Ovary (tissue), 10 donors: ENCODE measurements at places on chromosomes 2 and 18. TPM values are rescaled to one million over a fixed set of nuclear protein-coding genes. Genes with fewer than 3 reads are reported as not detected.

GRCh38 chr2:237378650-237379049 is 35.3 kb downstream of the COL6A3 start:
- no peak for DNase-seq

The ALPP gene
- 8.5 TPM for total RNA-seq

GRCh38 chr2:122174061-122174460 is 418.6 kb downstream of the TSN start:
- no peak for DNase-seq

DNA sequence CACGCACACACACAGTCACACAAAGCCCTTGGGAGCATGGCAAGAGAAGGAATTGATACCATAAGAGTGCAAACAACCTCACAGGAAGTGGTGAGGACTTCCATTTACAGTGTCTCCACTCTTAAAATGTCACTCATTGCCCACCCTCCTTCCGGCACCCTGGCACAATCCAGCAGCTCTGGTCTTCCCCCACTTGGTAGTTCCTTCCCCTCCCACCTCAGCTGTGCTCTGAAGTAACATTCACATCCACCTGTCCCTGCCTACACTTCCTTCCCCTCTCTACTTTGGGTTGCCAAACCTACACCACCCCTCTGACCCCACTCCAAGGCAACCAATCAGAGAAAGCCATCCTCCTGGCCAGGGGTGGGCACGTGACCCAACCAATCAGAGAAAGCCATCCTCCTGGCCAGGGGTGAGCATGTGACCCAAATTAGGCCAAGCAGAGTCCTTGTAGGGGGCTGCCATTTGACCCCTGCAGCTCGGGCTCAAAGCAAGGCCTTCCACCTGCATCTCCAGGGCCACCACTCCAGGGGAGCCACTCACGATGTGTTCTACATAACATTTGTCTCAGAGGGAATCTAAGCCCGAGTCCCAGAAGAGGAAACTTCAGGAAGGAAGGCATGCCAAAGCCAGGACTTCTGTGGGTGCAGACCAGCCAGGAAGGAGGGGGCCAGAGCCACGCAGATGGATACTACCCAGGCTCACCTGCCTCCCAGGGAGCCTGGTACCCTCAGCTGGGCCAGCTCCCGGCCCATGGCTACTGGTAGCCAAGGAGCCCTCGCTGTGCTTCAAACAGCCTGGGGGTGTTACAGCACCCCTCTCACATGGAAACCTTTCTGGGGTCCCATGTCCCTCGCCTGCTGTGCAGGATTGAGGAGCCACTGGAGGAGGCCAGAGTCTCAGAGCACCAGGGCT is 21.2 kb downstream of the CYP26B1 start:
- no peak for DNase-seq

DNA sequence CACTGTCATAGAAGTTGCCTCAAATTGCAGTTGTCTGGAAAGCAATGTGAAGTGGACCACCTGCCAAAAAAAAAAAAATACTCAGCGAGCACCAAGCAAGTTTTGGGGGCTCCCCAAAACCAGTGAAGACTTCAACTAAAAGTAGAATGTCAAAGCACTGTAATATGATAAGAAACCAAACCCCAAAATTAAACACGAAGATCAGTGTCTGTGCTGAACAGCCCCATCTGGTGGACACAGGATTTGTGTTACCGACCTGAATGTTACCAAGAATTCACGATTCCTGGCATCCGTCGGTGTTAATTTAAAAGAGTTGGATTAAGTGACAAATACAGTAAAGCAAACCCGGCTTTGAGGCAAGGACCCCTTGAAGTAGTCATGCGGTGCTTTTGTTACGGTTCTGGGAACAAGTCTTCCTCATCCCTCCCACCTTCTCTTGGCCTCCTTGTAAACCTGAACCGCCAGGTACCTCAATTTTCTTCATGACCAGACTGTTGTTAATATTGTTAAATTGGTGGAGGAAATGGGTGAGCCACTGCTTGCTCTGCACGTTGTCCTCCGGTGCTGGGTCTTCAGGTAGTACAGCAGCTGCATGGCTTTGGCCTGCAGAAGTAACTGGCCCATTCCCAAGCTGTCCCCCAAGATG is 31.3 kb upstream of the SSB start:
- peak; percentile 49 for DNase-seq

DNA sequence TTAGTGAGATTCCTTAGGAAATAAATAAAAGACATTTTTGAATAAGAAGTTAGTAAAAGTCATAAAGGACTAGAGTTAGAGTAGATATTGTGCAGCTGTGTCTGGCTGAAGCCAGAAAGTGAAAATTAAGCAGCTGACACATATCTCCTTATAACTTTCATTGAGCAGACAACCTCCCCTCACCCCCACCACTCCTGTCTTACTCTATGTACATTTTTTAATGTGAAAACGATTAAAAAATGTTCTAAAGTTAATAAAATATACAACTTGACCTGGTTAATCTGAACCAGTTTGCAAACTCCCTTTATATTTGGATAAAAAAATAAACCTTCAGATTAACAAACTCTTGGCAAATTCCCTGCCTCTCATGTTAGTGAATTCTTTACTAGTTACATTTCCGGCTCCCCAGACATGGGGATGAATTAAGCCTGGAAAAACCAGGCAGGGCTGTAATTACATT is 462.8 kb downstream of the MEIS1 start:
- DNase-seq: no peak

The IL18RAP gene
- 0.69 TPM for total RNA-seq

- DNase-seq: no peak
Observed at GRCh38 chr2:197308585-197308984, 2.0 kb downstream of the ANKRD44 start.

GRCh38 chr2:135245071-135245470 is 193.0 kb downstream of the RAB3GAP1 start:
- no peak for DNase-seq

GRCh38 chr2:143186876-143187275 is 57.7 kb downstream of the ARHGAP15 start:
- no peak for DNase-seq

GRCh38 chr18:43501099-43501498 is 223.8 kb upstream of the SYT4 start:
- no peak for DNase-seq

DNA sequence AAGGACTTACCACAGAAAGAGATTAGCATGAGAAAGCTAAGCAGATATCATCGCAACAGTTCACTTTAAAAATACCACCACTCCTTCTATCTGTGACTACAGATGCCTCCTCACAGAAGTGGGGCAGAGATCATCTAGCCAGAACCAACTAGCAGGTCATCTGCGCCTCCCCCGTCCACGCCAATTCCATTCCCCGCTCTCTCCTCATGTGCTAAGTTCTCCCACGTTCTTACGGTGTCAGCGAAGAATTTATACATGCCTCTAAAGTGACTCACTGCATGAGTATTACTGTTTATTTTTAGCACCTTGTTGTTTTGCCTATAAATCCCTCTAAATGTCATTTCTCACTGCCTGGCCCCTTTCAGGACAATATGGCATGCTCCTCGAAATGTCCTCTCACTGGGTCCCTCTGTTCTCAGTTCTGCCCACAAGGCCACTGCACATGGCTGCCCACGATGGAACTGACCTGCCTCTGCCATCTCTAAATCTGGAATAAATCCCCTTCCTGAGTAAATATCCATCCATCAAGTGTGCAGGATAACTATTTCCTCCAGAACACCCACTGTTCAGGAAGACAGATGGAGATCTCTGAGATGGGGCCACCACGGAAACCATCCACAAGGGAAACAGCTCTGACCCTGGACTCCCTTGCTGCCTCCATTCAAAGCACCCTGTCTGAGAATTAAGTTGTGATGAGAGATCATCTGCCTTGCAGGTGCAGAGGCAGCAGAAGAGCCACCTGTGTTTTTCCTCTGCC is 137.7 kb downstream of the IRS1 start:
- peak; percentile 38 for DNase-seq
